Activated T-cell treated with anti-CD3 and anti-CD28 coated beads, Interleukin-2, amount 50 U/mL, for 72 hours (primary cell): ENCODE measurements at places on chromosomes 1 and 21. TPM values are rescaled to one million over a fixed set of nuclear protein-coding genes. Genes with fewer than 3 reads are reported as not detected.

- H3K4me1 ChIP-seq: peaks cover 9% of the 10 kb centered on the region
- no peaks in the 10 kb centered on the region for H3K36me3 ChIP-seq
- H3K27ac ChIP-seq: no peak overlapping the region
- H3K4me3 ChIP-seq: no peak overlapping the region
- DNase-seq: no peak
- no peaks in the 10 kb centered on the region for H3K27me3 ChIP-seq
These were observed 6.8 kb upstream of the KCNN3 start for GRCh38 chr1:154876842-154877369.

Gene SYNC
- total RNA-seq: not detected

DNA sequence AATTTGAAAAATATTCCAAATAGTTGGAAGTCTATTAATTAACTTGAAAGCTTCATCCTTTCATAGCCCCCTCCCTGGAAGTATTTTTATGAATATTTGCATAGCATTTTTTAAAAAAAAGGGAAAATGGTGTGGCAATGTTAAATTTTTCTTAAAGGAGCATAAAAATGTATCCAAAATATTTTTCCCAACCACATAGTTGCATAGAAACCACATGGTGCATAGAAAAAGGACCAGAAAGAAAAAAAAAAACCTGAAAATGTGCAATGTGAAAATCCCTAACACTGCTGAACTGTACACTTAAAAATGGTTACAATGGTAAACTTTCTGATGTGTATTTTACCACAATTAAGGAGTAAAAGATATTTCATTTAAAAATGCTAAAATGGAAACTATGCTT, 8.0 kb downstream of the C1orf167 start:
- H3K4me1 ChIP-seq: no peaks in the 10 kb centered on the region
- H3K4me3 ChIP-seq: no peak overlapping the region
- DNase-seq: no peak
- no peak overlapping the region for H3K27ac ChIP-seq

DNA sequence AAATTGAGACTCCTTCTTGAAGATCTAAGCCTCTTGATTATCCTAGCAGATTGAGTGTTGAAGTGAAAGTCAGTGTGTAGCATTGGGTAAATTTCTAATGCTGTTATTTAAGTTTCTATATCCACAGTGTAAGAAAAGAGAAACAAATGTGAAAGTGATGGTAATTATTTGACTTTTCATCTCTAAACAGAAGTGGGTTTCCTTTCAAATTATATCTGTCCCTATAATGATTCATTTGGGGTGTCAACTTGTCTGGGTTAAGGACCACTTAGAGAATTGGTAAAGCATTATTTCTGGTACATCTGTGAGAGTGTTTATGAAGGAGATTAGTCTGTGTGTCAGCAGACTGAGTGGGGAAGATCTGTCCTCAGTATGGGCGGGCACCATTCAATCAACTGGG, 133.0 kb upstream of the HMCN1 start:
- H3K36me3 ChIP-seq: no peaks in the 10 kb centered on the region
- H3K4me3 ChIP-seq: no peak overlapping the region
- no peak for DNase-seq

- H3K4me1 ChIP-seq: peaks cover 46% of the 10 kb centered on the region
- H3K27ac ChIP-seq: no peak overlapping the region
- peaks cover 23% of the 10 kb centered on the region for H3K27me3 ChIP-seq
- H3K4me3 ChIP-seq: no peak overlapping the region
- DNase-seq: peak; percentile 48
- H3K36me3 ChIP-seq: no peaks in the 10 kb centered on the region
These were observed 95.9 kb downstream of the KCNJ15 start for GRCh38 chr21:38352536-38353219.

GRCh38 chr1:8350914-8351684, 33.2 kb downstream of the SLC45A1 start:
- no peak overlapping the region for H3K27ac ChIP-seq
- H3K4me1 ChIP-seq: peaks cover 5% of the 10 kb centered on the region
- H3K4me3 ChIP-seq: no peak overlapping the region
- peaks cover 5% of the 10 kb centered on the region for H3K27me3 ChIP-seq
- H3K36me3 ChIP-seq: no peaks in the 10 kb centered on the region
- no peak for DNase-seq

Gene AIRE
- total RNA-seq: not detected

- H3K36me3 ChIP-seq: no peaks in the 10 kb centered on the region
- no peaks in the 10 kb centered on the region for H3K4me1 ChIP-seq
- no peak overlapping the region for H3K27ac ChIP-seq
- DNase-seq: no peak
- H3K27me3 ChIP-seq: peaks cover 20% of the 10 kb centered on the region
These were observed 66.6 kb downstream of the UBIAD1 start for GRCh38 chr1:11339346-11340232.

GRCh38 chr1:50595874-50596273, 172.6 kb upstream of the DMRTA2 start:
- no peak for DNase-seq
- H3K27ac ChIP-seq: no peak overlapping the region
- no peaks in the 10 kb centered on the region for H3K4me1 ChIP-seq
- no peaks in the 10 kb centered on the region for H3K36me3 ChIP-seq
- H3K27me3 ChIP-seq: no peaks in the 10 kb centered on the region
- H3K4me3 ChIP-seq: no peak overlapping the region

Gene DHX9
- 98.4 TPM for total RNA-seq

DNA sequence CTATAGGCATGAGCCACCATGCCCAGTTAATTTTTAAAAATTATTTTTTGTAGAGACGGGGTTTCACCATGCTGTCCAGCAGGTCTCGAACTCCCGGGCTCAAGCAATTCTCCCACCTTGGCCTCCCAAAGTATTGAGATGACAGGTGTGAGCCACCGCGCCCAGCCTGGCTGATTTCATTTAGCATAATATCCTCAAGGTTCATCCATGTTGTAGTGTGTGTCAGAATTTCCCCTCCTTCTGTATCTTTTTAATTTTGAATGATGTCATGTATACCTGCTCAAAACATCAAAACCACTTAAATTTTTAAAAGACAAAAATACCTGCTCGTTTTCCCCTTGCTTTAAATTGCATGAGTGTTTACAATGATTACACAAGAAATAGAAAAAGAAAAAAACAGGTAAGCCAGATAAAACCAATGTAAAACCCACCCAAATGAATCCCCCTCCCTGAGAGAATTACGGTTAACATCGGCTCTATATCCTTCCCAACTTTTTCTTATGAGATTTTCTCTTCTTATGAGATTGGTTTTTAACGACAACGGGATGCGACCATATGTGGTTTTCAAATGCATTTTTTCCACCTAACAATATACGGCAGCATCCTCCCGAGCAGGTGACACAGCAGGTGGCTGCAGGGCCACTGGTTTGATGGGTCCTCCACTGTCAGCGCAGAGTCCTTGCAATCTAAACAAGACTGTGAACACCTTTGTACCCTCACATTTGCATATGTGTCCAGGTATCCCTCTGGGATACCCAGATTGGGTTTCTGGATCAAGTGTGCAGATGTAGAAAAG, 22.1 kb downstream of the IFFO2 start:
- H3K36me3 ChIP-seq: no peaks in the 10 kb centered on the region
- H3K27me3 ChIP-seq: no peaks in the 10 kb centered on the region
- no peak for DNase-seq
- peak overlapping the region; percentile 64 for H3K27ac ChIP-seq

Gene CD1B
- not detected for total RNA-seq

Gene ZNF648
- total RNA-seq: not detected

Gene ARTN
- total RNA-seq: 3.0 TPM

- DNase-seq: no peak
- H3K27ac ChIP-seq: no peak overlapping the region
- no peaks in the 10 kb centered on the region for H3K27me3 ChIP-seq
- H3K4me3 ChIP-seq: no peak overlapping the region
These were observed 144.5 kb downstream of the SEC16B start for GRCh38 chr1:177825276-177825901.

Gene S1PR1
- total RNA-seq: 135 TPM

Gene MCOLN2
- total RNA-seq: 57.6 TPM

DNA sequence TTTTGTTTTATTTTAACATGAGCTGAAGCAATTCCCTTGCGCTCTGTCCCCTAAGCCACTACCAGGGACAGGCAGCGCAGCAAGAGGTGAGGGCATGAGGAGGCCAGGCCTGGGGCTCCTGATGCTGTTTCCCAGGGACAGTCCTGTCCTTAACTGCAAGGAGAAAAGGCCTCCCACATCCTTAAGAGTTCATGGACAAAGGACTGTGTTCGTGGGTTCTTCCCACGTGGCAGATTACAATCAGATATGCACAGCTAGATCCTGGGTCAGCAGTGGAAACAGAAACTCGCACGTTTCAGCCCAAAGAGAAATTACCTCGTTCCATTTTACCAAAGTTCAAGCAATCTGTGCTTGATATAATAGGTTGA, 85.8 kb downstream of the MIS18A start:
- no peak for DNase-seq
- no peak overlapping the region for H3K4me3 ChIP-seq
- H3K27me3 ChIP-seq: peaks cover 15% of the 10 kb centered on the region
- no peak overlapping the region for H3K27ac ChIP-seq
- no peaks in the 10 kb centered on the region for H3K36me3 ChIP-seq

GRCh38 chr1:106290805-106291501, 765.5 kb upstream of the PRMT6 start:
- no peak overlapping the region for H3K27ac ChIP-seq
- no peaks in the 10 kb centered on the region for H3K4me1 ChIP-seq
- H3K4me3 ChIP-seq: no peak overlapping the region

Gene NPPB
- total RNA-seq: not detected

DNA sequence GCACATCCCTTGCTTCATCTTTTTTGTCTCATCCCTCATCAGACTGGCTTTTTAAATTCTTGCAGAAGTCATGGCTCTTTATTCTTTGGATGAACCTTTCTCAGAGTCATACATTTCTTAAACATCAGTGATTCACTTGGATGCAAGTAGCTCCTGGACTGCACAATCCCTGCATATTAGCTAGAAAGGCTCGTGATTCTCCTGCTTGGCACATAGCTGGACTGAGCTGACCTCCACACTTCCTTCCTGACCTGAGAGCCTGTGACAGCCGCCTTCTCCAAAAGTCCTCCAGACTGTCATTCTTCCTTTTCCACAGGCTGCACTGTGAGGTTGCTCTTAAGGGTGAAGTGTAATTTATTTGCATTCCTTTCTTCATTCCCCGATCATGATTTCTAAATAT, 109.4 kb downstream of the RGL1 start:
- H3K4me3 ChIP-seq: no peak overlapping the region
- no peaks in the 10 kb centered on the region for H3K36me3 ChIP-seq
- peaks cover 44% of the 10 kb centered on the region for H3K4me1 ChIP-seq
- no peak overlapping the region for H3K27ac ChIP-seq
- no peak for DNase-seq

Gene LCA5L
- 0.31 TPM for total RNA-seq

- no peak for DNase-seq
- H3K4me1 ChIP-seq: peaks cover 19% of the 10 kb centered on the region
- H3K27me3 ChIP-seq: peaks cover 13% of the 10 kb centered on the region
- H3K4me3 ChIP-seq: no peak overlapping the region
- H3K27ac ChIP-seq: no peak overlapping the region
These were observed 3.0 kb upstream of the SMPDL3B start for GRCh38 chr1:27931759-27932158.

DNA sequence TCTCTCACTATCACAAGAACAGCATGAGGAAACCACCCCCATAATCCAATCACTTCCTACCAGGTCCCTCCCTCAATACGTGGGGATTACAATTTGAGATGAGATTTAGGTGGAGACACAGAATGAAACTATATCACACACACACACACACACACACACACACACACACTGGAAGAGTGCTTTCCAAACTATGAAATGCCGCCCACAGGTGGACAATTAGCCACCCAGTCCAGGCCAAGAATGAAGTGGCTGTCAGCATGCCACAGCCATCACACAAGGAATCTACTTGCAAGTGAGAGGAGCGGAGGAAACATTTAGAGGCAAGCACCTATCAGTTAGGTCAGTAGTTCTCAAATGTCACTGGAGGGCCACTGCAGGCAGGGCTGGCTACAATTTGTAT, 105.4 kb upstream of the HOOK1 start:
- no peak overlapping the region for H3K27ac ChIP-seq
- H3K36me3 ChIP-seq: peaks cover 4% of the 10 kb centered on the region
- H3K4me1 ChIP-seq: peaks cover 5% of the 10 kb centered on the region
- H3K27me3 ChIP-seq: no peaks in the 10 kb centered on the region

GRCh38 chr1:202643397-202644218, 66.6 kb downstream of the SYT2 start:
- H3K36me3 ChIP-seq: no peaks in the 10 kb centered on the region
- peaks cover 75% of the 10 kb centered on the region for H3K27me3 ChIP-seq
- H3K4me3 ChIP-seq: peak overlapping the region; percentile 78

Gene KCNJ10
- 0.37 TPM for total RNA-seq

- no peak for DNase-seq
- H3K4me3 ChIP-seq: no peak overlapping the region
- H3K4me1 ChIP-seq: no peaks in the 10 kb centered on the region
- H3K27ac ChIP-seq: no peak overlapping the region
- H3K36me3 ChIP-seq: no peaks in the 10 kb centered on the region
These were observed 283.1 kb downstream of the PLPP3 start for GRCh38 chr1:56295949-56296929.

GRCh38 chr1:15732686-15733081, 3.4 kb upstream of the SLC25A34 start:
- H3K27ac ChIP-seq: no peak overlapping the region
- H3K36me3 ChIP-seq: peaks cover 2% of the 10 kb centered on the region
- no peaks in the 10 kb centered on the region for H3K27me3 ChIP-seq
- no peaks in the 10 kb centered on the region for H3K4me1 ChIP-seq
- H3K4me3 ChIP-seq: no peak overlapping the region
- DNase-seq: no peak

GRCh38 chr1:98766255-98766654, 104.7 kb downstream of the SNX7 start:
- DNase-seq: no peak
- no peak overlapping the region for H3K27ac ChIP-seq
- H3K27me3 ChIP-seq: no peaks in the 10 kb centered on the region
- H3K36me3 ChIP-seq: no peaks in the 10 kb centered on the region

Gene KRTAP19-6
- not detected for total RNA-seq

GRCh38 chr1:44034423-44034822, 3.2 kb upstream of the SLC6A9 start:
- H3K27me3 ChIP-seq: no peaks in the 10 kb centered on the region
- H3K36me3 ChIP-seq: no peaks in the 10 kb centered on the region

Gene COL11A1
- not detected for total RNA-seq

- H3K4me3 ChIP-seq: no peak overlapping the region
- peaks cover 8% of the 10 kb centered on the region for H3K4me1 ChIP-seq
- no peaks in the 10 kb centered on the region for H3K36me3 ChIP-seq
- no peaks in the 10 kb centered on the region for H3K27me3 ChIP-seq
These were observed 621.9 kb downstream of the NPHP4 start for GRCh38 chr1:5370311-5370710.

DNA sequence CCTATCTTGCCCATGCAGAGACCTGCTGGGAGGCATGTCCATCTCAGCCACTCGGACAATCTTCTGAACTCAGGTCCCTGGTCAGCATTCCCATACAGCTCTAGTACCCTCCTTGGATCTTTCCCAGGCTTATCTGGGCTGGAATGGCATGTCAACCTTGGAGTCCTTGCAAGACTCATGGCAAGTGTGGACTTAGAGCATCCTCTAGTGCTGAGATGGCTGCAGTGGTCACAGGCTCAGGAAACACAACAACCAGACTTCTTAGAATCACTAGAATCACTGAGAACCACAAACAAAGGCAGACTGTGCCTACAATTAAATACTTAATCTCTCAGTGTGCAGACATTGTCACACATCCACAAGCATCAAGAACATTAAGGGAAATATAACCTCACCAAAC, 73.1 kb upstream of the TSHB start:
- peaks cover 7% of the 10 kb centered on the region for H3K27me3 ChIP-seq
- DNase-seq: no peak
- H3K36me3 ChIP-seq: no peaks in the 10 kb centered on the region
- no peaks in the 10 kb centered on the region for H3K4me1 ChIP-seq

Gene SYT6
- total RNA-seq: not detected

- DNase-seq: no peak
- H3K4me3 ChIP-seq: no peak overlapping the region
- peaks cover 8% of the 10 kb centered on the region for H3K36me3 ChIP-seq
- no peak overlapping the region for H3K27ac ChIP-seq
- H3K4me1 ChIP-seq: no peaks in the 10 kb centered on the region
- H3K27me3 ChIP-seq: no peaks in the 10 kb centered on the region
These were observed 33.5 kb downstream of the TNFRSF8 start for GRCh38 chr1:12096615-12097014.
